ENCODE measurements at places on chromosomes 12 and 14.

DNA sequence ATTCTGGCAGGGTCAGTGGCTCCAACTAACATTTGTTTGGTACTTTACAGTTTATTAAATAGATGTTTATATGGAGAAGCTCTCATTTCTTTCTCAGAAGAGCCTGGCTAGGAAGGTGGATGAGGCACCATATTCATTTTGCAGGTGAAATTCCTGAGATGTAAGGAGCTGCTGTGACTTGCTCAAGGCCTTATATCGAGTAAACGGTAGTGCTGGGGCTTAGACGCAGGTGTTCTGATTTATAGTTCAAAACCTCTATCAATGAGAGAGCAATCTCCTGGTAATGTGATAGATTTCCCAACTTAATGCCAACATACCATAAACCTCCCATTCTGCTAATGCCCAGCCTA lies 42.3 kb downstream of the DAD1 start:
- DNase-seq, result no peak

- no peak for DNase-seq
Observed at GRCh38 chr12:124188084-124188483, 106.8 kb upstream of the RFLNA start.

DNA sequence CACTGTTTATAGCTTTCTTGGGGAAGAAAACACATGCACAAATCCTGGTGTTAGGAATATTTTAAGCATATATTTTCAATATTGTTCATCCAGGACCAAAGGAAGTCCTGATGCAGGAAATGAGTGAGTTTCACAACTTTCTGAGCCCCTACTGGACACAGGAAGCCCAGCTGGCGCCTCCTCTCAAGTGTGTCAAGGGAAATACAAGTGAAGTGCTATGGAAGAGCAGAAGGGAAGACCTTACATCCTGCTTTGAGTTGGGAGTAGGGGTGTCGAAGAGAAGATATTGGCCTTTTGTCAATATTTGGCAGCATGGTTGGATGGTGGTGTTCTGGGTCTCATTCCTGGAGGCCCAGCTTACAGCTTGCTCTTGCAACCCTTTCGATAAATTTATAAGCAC lies 66.1 kb upstream of the ZDHHC17 start:
- no peak for DNase-seq

DNA sequence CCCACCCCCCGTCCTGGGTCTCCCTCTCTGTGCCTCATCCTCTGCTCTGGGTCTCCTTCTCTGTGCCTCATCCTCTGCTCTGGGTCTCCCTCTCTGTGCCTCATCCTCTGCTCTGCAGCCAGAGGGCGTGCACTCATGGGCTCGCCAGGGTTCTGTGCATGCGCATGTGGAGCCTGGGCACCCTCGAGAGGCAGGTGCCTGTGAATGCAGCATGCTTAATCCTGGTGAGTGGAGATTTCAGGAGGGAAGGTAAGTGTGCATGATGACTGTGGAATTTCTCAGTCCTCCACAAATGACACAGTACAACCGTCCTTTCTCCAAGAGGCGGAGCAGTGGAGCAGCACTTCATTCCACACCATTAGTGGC lies 65.2 kb downstream of the EP400 start:
- DNase-seq, result no peak

GRCh38 chr14:91303091-91303923 lies 58.8 kb upstream of the GPR68 start:
- peak; percentile 32 for DNase-seq

DNA sequence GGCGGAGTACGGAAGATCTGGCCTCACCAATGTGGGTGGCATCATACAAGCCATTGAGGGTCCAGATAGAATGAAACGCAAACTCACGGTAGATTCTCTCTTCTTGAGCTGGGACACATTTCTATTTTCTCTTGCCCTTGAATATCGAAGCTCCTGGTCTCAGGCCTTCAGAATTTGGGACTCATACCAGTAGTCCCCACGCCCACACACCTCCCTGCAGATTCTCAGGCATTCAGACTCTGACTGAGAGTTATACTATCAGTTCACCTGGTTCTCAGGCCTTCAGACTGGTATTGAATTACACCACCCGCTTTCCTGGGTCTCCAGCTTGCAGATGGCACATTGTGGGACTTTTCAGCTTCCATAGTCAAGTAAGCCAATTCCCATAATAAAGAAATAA lies 37.8 kb downstream of the EIF2S3B start:
- DNase-seq, result no peak

DNA sequence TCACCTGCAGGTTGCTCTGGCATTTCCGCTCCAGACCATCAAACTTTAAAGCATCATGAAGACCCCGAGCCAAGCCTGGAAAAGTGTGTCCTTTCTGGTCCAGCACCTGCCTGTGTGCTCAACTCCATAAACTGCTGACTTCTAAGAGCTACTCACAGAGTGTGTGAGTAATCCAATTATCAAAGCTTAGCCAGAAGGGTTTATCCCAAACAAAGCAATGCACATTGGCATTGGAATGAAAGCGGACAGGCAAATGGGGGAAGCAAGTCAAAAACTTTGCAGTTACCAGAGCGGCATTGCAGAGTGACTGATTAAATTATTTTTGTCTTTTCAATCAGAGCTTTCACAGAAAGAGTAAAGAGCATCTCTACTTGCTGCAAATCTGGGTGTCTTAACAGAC lies 1262.4 kb upstream of the SEL1L start:
- DNase-seq, result no peak

- DNase-seq, result no peak
Observed at GRCh38 chr14:49688701-49689030, 652 bp upstream of the POLE2 start.

- no peak for DNase-seq
Observed at GRCh38 chr14:51053157-51053556, 41.7 kb downstream of the TRIM9 start.

- DNase-seq, result no peak
Observed at GRCh38 chr14:59036134-59036533, 152.3 kb upstream of the DAAM1 start.

DNA sequence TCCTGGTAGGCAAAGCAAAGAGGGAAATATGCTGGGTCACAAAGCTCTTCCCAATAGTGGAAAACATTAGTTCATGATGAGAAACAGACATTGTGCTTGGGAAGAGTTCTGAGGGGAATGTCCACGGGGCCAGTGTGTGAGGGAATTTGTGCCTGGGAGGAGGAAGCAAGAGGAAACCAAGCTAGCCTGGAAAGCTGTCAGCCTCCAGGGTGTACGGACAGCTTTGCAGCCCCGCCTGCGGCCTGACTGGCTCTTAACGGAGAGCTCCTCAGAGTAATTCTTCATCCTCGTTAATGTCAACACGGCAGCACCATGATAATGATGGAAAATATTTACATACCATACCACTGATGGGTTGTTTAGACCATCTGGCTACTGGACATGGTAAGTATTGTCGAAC lies 32.4 kb downstream of the PITPNM2 start:
- DNase-seq, result no peak

GRCh38 chr14:105864116-105864515 lies 337.7 kb downstream of the TMEM121 start:
- no peak for DNase-seq

GRCh38 chr12:98073610-98074009 lies 441.8 kb upstream of the TMPO start:
- no peak for DNase-seq

DNA sequence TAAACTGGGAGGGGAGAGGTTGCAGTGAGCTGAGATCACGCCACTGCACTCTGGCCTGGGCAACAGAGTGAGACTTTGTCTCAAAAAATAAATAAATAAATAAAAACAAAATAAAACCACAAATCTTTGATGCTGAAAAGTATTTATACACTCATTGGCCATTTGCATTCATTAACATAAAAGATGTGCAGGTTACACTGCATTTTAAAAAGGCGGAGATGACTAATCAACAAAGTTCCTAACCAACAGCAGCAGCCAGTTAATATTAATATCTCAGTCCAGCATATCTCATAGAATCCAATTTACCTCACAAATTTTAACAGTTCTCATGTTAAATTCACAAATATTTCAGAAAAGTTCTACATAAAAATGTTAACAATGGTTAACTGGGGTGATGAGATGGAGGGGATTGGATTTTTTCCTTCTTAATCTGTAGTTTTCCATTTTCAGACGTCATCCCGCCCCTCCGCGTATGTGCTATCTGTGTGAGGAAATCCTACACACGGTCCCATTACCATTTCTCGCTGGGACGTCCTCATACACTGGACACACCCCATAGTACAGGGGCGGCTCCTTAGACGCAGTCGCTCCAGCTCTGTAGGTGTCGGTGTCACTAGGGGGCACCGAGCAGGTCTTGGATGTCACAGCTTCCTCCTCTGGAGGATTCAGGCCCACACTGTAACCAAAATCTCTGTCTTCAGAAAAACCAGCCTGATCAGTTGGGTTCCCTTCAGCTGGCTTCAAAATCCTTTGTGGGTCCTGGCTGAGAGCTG lies 7.3 kb downstream of the ANKLE2 start:
- DNase-seq, result no peak

- peak; percentile 39 for DNase-seq
Observed at GRCh38 chr14:52248057-52248456, 19.4 kb upstream of the PTGDR start.

DNA sequence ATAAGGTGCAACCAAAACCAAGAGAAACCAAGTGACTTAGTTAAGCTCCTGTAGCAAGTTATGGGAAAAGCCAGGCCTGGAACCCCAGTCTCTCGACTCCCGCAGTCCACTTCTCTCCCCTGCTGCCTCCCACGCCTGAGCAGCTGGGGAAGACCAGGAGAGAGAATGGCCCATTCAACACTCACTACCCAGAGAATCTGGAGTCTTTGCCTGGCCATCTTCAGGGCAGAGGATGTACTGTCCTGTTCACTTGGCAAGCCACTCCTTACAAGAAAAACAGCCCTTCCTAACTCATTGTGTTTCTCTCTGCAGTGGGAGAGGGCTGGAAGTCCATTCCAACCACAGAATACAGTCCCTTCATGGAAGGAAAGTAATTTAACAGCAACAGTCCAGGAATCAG lies 1.8 kb downstream of the PITPNM2 start:
- DNase-seq, result no peak

- no peak for DNase-seq
Observed at GRCh38 chr14:85625925-85626585, 96.1 kb downstream of the FLRT2 start.

- no peak for DNase-seq
Observed at GRCh38 chr14:25833341-25834126, 764.3 kb downstream of the NOVA1 start.

- DNase-seq, result no peak
Observed at GRCh38 chr14:104108570-104109541, 23.4 kb downstream of the ASPG start.

- no peak for DNase-seq
Observed at GRCh38 chr14:34027990-34028495, 77.2 kb upstream of the EGLN3 start.

DNA sequence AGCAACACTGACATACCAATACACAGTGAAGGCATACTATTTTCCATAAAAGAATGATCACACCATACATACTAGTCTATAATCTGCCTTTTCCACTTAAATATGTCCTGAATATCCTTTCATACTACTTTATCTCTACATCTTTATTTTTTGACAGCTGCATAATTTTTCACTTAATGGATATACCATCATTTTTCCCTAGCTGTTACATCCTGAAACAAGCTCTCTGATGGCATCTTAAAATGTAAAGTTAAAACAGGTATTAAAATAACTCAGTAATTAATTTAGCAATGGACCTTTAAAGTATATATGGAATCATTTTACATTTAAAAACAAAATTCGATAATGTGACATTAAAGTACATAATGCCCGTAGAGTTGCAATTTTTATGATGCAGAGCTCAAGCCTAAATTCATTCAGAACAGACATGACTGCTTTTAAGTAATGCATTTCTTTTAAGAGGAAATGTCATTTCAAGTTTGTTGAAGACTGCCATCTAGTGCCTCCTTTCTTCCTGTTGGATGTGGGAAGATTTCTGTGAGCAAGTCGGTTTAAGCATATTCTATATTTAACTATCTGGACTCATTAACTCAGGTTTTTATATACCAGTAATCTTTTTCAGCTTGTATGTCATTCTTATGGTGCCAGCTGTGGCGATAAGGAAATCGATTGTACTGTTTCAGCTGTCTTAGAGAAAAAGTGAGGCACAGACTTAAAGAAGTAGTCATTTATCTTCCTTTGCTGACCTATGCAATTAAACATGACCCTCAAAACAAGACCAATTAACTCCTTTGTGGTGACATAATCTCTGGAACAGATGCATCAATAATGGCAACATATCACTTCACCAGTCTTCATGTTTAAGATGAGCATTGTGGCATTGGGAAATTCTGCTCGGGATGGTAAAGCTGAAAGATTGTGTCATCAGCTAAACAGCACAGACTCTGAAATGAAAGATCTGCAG lies 20.3 kb downstream of the PRICKLE1 start:
- DNase-seq, result peak; percentile 17

DNA sequence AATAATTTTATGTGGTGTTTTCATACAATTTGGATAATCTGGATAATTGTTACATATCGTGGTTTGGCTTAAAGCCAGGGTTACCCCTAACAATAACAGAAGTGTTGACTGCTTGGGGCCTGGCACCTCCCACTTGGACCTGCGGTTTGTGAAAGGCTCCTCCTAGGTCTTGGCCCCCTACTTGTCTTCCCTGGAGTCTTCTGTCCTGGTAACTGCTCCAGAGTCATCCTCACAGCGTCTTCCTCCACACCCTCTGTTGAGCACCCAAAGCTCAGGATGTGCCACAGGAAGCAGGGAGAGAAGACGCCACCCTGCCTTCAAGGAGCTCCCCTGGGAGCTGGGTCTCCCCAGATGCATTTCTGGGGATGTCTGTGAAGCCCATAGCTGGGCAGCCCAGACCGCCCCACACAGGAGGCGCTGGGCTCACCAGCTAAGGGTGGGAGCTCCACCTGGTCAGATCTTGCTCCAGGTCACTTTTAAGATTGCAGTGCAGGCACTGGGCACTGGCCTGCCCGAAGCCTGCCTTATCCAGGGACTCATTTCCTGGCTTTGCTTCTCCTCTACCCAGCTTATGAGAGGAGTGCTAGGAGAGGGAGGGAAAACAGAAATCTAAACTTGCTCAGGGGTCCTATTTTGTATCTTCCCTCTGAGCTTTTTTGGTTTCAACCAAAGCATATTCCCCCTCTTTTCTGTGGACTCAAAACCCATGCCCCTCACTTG lies 98.2 kb downstream of the ZFP36L1 start:
- no peak for DNase-seq

- DNase-seq, result no peak
Observed at GRCh38 chr12:54173066-54173726, 15.6 kb downstream of the SMUG1 start.

GRCh38 chr14:86541972-86542371 lies 1012.0 kb downstream of the FLRT2 start:
- no peak for DNase-seq
